ENCODE measurements at places on chromosomes 4 and X.

GRCh38 chr4:16187455-16187854, 38.8 kb downstream of the TAPT1 start:
- DNase-seq, result no peak

DNA sequence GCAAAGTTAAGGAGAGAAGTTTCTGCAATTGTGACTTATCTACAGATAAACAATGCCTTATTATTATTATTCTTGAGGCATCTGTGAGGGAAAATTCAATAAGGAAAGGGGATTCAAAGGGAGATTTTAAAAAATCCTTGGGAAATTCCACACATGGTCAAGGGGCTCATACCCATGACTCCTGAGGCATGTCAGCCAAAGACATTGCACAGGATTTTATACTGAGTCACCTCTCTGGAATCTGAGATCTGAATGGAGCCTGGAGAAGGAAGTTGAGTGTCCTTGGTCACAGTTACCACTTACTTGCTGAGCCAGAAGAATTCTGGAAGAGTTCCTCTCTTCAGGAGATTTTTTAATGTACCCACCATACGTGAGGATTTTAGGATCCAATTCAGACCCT, 14.4 kb upstream of the CXCL8 start:
- no peak for DNase-seq

- no peak for DNase-seq
Measured at GRCh38 chr4:38160487-38161207, 200.4 kb downstream of the PTTG2 start.

- no peak for DNase-seq
Measured at GRCh38 chr4:3391422-3391821, 50.3 kb upstream of the HGFAC start.

DNA sequence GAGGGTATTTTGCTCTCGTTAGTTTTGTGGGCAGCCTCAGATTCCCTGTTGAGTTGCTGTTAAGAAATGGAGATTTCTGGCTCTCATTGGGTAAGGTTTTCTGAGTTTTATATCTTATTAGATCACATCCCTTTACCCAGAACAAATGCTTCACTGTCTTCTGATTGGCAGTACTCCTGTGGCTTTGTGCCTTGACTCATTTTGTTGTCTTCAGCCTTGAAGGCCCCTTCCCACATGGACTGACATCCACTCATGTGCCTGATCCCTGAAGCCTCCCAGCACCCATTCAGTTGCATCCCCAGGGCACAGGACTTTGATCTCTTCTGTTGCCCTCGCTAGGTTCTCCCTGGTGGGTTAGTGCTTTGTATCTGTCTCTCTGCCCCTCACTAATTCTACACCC, 10.4 kb downstream of the MED28 start:
- no peak for DNase-seq

GRCh38 chr4:763922-764321, 58.3 kb downstream of the PCGF3 start:
- no peak for DNase-seq
